ENCODE measurements at places on chromosomes 4 and X.

DNA sequence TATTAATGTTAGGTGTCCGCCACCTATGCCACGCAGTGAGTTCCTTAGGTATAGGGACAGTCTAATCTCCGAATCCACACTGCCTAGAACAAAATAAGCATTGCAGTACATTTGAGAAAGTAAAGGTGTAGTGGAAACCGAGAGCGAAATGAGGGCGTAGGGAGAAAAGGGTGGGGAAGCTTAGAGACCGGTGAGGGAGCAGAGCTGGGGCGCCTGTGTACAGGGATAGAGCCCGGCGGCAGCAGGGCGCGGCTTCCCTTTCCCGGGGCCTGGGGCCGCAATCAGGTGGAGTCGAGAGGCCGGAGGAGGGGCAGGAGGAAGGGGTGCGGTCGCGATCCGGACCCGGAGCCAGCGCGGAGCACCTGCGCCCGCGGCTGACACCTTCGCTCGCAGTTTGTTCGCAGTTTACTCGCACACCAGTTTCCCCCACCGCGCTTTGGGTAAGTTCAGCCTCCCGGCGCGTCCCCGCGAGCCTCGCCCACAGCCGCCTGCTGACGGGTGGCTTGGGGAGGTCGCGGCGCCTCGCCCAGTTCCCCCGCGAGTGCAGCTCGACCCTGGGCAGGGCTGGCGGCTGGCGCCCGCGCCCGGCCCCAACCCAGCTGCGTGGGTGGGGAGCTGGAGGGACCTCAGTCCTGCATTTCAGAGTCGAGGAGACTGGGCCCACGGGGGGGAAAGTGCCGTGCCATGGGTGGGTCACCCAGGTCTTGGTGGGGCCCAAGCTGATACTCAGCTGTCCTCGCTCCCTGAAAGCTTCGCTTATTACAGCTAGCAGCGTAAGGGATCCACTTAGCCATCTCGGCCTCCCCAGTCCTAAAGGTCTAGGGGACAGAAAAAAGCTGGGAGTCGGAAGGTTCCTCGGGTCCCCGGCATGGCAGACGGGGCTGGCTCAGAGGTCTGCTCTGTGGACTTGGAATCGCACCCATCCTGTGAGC, at the start of gene ANXA3:
TSS of gene ANXA3 (plus strand) at position 351 of the 932 bp plus-strand sequence. CDS start 2,704 bp downstream, outside the sequence.
- DNase-seq = no peak

DNA sequence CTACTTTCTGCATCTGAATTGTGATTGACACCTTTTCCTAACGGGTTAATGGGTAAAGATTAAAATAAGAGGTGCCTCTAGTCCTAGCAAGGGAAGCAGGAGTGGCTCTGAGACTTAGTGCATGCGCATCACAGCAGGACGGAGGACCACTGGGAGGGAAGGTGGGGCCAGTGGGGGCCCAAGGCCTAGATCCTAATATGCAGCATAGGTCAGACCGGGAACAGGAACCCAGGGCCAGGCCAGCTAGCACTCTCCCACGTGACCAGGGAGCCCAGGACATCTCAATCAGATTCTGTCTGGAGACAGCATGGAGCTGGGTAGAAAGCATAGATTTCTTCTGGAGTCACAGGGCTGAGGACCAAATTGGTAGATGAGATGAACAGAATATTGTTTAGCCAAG, 55.7 kb downstream of the RASL11B start:
- no peak for DNase-seq

- no peak for DNase-seq
These were observed 9.6 kb downstream of the CC2D2A start for GRCh38 chr4:15479089-15479912.

GRCh38 chr4:39067451-39067850, 5.4 kb downstream of the KLHL5 start:
- DNase-seq = no peak

- DNase-seq = no peak
These were observed 63.3 kb downstream of the GALNT7 start for GRCh38 chr4:173231916-173232315.

DNA sequence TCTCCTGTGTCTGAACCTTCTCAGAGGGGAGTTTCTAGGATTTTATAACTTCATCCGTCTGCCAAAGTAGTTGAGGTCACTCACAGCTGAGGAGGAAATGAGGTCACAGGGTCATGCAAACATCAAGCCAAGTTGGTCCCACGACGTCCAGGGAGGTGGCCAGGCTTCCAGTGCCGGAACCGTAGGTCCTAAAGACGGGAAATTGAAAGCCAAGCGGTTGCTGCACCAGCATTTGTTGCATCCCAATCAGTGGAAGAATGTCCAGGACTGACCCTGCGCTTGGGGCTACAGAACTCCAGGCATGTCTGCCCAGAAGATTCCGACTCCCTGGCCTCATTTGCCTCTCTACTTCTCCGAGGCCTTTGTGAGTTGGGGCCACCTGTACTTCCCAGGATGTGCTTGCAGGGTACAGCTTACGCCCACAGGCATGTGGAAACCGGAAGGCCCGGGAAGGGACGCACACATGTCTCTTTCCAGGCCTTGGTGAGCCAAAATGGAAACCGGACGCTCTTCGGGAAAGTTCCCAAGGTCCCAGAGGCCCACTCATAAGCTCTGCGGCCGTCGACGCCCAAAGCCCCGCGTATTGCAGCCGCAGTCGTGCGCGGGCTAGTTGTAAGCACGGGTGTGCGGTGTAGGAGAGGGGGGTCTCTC, 9.3 kb downstream of the PRDM8 start:
- no peak for DNase-seq

GRCh38 chrX:9875801-9876200, 89.6 kb downstream of the SHROOM2 start:
- DNase-seq = no peak

DNA sequence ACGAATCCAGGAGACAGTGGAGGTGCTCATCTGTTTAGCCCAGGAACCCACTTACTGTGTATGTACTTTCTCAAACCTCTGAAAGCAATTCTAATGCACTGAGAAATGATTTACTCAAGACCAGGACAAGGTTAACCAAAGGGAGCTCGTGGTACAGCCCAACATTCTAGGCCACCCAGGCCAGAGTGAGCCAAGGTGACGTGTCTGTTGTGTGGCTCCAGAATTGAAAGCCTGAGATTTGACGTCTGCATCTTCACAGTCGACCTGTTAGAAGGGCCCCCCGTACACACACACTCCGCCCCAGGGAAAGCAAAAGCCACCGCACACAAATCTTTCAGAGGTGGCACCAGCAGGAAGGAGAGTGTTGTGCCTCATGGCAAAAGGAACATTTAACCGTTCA, 2.3 kb downstream of the MAP3K15 start:
- no peak for DNase-seq

Measured in activated T-cell treated with anti-CD3 and anti-CD28 coated beads for 48 hours (primary cell).